ENCODE measurements at places on chromosomes 2 and 18. TPM values are rescaled to one million over a fixed set of nuclear protein-coding genes. Genes with fewer than 3 reads are reported as not detected.

TEKT4 gene
- 0.22 TPM for total RNA-seq

C2orf72 gene
- total RNA-seq: not detected

PROC gene
- total RNA-seq: not detected

BOLA3 gene
- 42.2 TPM for total RNA-seq

CYRIA gene
- total RNA-seq: 22.4 TPM

CFC1 gene
- total RNA-seq: not detected

MORN2 gene
- total RNA-seq: 15.2 TPM

PROKR1 gene
- 1.3 TPM for total RNA-seq

SULT1C2 gene
- 0.64 TPM for total RNA-seq

DLX1 gene
- total RNA-seq: 0.19 TPM

CNPPD1 gene
- total RNA-seq: 82.8 TPM

HOXD1 gene
- 1.1 TPM for total RNA-seq

LTBP1 gene
- 15.4 TPM for total RNA-seq

DCDC2C gene
- total RNA-seq: not detected

B3GNT7 gene
- total RNA-seq: 3.9 TPM

PLCD4 gene
- 1.0 TPM for total RNA-seq

ALLC gene
- total RNA-seq: not detected

DSG1 gene
- total RNA-seq: not detected

DSG4 gene
- total RNA-seq: not detected

Data from mesenteric fat pad (tissue), 1 donor.